C1 segment of cervical spinal cord (tissue), 14 donors: ENCODE measurements at places on chromosomes 16 and 17.

GRCh38 chr17:18318117-18318516 lies 3.0 kb downstream of the SMCR8 start:
- DNase-seq = no peak

- no peak for DNase-seq
Measured at GRCh38 chr16:55638256-55638655, 17.5 kb upstream of the SLC6A2 start.

DNA sequence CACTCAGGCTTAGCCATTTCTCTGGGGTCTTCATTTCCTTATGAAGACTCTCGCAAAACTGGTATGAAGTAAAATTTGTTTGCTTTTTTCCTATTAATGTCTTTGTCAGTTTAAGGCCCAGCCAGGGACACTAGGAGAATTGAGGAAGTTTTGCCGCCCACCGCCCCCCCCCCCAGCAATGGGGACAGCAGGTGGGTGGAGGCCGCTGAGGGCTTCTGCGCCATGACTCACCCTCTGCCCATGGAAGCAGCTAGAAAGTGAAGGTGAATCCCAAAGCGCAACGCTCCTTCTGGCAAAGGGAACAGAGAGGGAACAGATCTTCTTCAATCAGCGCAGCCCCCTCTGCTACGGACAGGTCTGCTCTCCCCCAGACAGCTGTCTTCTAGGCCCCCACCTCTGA lies 49.7 kb downstream of the MARF1 start:
- DNase-seq = no peak

DNA sequence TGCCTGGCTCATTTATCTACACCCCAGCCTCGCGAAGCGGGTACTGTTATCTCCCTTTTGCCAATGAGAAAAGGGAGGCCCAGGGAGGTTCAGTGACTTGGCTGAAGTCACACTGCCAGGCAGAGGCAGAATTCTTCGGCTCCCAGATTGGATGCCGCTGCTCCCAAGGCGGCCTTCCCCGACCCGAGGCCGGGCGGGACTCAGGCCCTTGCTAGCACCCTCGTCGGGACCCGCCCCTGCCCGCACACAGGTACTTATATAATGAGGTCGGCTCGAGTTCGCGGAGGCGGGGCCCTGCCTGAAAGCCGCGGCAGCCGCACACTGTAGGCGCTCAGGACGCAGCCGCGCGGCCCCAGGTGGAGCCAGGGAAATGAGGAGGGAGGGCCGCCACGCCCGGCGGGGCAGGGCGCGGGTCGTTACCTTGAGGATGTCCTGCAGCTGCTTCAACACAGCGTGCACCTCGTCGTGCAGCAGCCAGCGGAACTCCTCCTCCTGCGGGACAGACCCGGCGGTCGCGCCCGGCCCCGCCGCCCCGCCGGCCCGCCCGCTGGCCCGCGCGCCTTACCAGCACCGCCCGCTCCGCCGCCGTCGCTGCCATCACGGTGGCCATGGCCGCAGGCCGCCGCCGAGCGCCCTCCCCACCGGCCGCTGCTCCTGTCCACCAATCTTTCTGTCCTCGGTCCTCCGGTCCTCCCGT lies at the start of gene ROGDI:
Gene ROGDI, minus strand, starts transcription at position 672 of the 697 bp plus-strand sequence. Its CDS starts 62 bp downstream, at position 610.
- no peak for DNase-seq

DNA sequence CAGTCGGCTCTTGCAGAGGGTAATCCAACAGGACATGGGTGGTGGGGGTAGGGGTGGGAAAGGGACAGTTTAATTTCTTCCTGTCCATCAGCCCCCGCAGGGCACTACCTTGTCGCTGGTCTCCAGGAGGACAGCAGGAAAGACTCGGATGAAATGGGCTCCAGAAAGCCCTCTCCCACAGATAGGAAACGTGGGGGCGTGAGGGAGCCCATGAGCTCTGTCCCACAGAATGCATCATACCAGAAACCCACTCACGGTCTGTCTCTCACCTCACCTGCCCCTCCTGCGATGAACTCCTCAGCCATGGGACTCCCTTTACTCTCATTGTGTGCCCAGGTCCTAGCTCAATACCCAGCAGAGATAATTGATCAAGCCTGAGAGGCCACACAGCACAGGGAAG lies 240.1 kb downstream of the GSG1L start:
- DNase-seq = no peak

DNA sequence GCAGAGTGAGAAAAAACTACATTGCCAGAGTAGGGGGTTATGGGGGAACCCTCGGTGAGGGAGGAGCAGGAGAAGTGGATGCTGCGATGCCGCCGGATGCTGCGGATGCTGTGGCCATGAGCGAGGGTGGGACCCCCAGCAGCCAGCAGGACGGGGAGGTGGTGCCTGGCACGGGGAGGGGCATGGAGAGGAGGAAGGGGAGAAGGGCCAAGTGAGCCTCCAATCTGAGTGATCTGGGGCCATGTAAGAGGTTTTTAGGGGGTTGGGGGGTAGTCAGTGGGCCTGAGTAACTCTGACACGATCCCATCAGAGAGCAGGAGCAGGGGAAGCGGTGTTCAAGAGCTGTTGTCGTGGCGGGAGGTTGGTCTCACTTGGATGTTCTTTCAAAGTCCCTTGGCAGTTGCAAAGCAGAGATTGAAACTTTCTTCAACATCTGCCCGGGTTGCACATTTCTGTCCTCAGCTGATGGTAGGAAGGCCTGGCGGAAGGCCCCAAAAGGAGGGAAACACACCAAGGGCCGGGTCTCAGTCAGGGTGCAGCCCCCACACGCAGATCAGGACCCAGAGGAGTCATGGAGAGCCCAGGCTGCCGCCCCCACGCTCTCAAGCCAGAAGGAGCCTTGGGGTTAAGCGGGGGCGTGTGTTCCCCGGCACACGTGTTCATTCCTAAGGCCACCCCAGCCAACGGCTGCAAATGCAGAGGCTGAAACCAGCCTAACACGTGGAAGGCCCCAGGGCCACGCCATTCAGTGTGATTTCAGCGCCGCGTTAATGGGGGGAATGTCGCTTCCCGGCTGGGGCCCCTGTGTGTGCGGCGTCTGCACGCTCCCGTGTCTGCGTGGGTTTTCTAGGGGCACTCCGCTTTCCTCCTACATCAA lies 81.7 kb downstream of the ZDHHC7 start:
- no peak for DNase-seq

DNA sequence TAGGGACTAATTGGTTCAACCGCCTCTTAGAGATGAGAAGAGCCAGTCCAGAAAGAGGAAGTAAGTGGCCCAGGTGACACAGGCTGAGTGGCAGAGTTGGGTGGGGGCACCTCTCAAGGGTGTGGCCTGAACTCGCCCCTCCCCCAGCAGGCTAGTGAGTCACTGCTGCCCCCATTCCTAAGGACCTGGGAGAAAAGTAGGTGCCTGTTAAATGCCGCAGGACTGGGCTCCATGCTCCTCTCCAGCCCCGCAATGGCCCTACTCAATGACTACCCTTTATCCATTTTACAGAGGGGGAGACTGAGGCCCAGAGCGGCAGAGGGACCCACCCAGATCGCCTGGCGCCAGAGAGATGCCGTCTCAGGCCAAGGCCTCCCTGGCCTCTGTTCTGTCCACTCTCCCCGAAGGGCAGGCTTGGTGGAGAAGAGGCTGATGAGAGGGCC lies 8.1 kb downstream of the TMEM235 start:
- no peak for DNase-seq

GRCh38 chr16:4463522-4464163 lies 10.8 kb downstream of the NMRAL1 start:
- DNase-seq = no peak

- DNase-seq = no peak
Measured at GRCh38 chr16:17002565-17002964, 468.2 kb downstream of the XYLT1 start.

DNA sequence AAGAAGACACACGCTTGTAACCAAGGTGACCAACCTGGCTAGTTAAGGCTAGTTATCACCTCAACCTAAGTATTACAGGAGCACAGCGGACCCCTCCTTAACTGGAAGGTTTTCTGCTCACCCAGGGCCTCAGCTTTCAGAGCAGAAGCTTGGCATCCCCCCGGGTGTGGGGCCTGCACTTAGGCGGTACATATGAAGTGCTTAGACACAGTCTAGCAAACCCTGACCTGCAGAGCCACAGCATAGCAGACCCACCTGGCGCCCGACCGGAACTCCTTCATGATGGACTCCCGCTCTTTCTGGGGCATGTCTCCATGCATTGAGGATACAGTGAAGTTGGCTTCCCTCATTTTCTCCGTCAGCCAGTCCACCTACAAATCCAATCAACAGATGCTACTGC lies 9.8 kb downstream of the EIF4A3 start:
- no peak for DNase-seq

DNA sequence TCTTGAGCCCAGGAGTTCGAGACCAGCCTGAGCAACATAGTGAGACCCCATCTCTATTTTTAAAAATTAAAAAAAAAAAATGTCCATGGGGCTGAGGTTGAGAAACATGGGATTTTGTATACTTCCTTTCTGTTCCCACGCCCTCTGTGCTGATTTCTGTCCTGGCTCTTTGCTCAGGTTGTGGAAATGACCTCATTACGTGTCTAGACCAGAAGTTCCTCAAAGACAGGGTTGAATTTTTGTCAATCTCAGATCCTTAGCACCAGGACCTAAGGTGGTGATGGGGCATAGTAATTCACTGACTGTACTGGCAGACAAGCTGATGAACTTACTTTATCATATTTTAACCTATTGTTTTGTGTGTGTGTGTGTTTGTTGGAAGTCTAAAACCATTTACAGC lies 11.2 kb upstream of the HNF1B start:
- no peak for DNase-seq

GRCh38 chr17:81116704-81117103 lies 48.6 kb upstream of the PVALEF start:
- no peak for DNase-seq

- no peak for DNase-seq
Measured at GRCh38 chr16:89890200-89890599, 16.8 kb downstream of the TCF25 start.

GRCh38 chr17:19288453-19288852 lies 51.3 kb downstream of the EPN2 start:
- no peak for DNase-seq

- DNase-seq = no peak
Measured at GRCh38 chr17:74252211-74252610, 21.8 kb upstream of the DNAI2 start.

DNA sequence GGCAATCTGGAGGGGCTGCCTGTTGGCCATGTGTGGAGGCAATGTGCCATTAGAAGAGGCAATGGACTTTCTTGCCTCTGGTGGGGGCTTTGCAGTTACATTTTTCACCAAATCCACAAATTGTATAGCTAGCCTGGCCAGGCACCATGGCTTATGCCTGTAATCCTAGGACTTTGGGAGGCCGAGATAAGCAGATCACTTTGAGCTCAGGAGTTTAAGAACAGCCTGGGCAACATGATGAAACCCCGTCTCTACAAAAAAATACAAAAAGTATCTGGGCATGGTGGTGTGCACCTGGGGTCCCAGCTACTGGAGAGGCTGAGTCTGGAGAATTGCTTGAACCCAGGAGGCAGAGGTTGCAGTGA lies 2.7 kb upstream of the RNF112 start:
- no peak for DNase-seq
